Right lung (tissue), 10 donors: ENCODE measurements at places on chromosomes 1 and 21.

DNA sequence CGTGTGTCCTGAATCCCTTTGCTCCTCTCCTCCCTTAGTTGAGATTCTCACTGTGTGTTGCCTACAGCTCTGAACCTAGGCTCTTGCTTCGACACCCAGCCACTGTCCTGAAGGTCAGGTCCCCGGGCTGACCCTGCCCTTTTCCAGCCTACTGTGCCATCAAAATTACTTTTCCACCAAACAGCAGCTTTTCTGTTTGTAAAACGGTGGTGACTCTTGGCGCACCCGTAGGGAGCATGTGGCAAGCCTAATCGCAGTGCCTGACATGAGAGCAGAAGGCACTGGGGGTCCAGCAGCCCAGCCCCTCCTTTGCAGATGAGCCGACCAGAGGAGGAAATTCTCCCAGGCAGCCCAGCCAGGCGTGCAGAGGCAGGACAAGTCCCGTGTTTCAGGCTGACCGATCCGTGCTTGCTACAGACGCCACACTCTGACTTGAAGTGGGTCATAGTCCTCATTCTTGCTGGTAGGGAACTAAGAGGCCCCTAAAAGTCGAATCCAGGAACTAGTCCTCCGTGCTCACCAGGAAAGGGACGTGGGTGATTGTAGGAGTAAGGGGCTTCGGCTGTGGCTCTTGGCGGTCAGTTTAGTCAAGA, 6.8 kb downstream of the GPR137B start:
- DNase-seq: no peak

- DNase-seq: no peak
Measured at GRCh38 chr1:76210160-76210559, 135.6 kb downstream of the ST6GALNAC3 start.

- DNase-seq: no peak
Measured at GRCh38 chr1:59055908-59056719, 240.8 kb upstream of the FGGY start.

GRCh38 chr1:51000160-51000559, 30.1 kb downstream of the CDKN2C start:
- DNase-seq: no peak
